ENCODE measurements at places on chromosomes 4 and X. TPM values are rescaled to one million over a fixed set of nuclear protein-coding genes. Genes with fewer than 3 reads are reported as not detected.

PAGE1 gene
- total RNA-seq: not detected

PRDM8 gene
- total RNA-seq: 4.8 TPM

XAGE5 gene
- not detected for total RNA-seq

FMR1 gene
- 81.4 TPM for total RNA-seq

TBC1D9 gene
- total RNA-seq: 8.7 TPM

SMIM10 gene
- total RNA-seq: not detected

GUCY1A1 gene
- 6.4 TPM for total RNA-seq

PABPC4L gene
- total RNA-seq: not detected

GPR143 gene
- total RNA-seq: not detected

CDKL5 gene
- 1.6 TPM for total RNA-seq

ARMCX2 gene
- total RNA-seq: 0.94 TPM

SSX4 gene
- total RNA-seq: not detected

ATP2B3 gene
- not detected for total RNA-seq

KDR gene
- total RNA-seq: not detected

SORBS2 gene
- total RNA-seq: 2.1 TPM

TMEM150C gene
- 0.21 TPM for total RNA-seq
